ENCODE measurements at places on chromosomes 5 and 9.

DNA sequence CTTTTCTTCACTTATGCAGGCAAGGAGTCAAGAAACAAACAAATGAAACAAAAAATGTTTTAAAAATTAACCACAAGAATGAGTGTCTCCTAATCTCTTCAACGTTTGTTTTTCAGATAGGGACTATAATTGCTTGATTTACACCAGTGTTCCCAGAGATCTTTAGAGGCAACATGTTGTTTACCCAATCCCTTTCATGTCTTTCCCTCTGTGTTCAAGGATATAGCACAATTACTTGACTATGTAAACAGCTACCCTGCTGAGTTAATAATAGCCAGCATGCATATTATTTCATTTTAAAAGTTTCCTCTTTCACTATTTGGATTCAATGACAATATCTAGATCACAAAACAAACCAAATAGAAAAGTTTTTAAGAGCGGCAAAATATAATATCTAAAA is 25.1 kb upstream of the SHISAL2B start:
- DNase-seq, result no peak

DNA sequence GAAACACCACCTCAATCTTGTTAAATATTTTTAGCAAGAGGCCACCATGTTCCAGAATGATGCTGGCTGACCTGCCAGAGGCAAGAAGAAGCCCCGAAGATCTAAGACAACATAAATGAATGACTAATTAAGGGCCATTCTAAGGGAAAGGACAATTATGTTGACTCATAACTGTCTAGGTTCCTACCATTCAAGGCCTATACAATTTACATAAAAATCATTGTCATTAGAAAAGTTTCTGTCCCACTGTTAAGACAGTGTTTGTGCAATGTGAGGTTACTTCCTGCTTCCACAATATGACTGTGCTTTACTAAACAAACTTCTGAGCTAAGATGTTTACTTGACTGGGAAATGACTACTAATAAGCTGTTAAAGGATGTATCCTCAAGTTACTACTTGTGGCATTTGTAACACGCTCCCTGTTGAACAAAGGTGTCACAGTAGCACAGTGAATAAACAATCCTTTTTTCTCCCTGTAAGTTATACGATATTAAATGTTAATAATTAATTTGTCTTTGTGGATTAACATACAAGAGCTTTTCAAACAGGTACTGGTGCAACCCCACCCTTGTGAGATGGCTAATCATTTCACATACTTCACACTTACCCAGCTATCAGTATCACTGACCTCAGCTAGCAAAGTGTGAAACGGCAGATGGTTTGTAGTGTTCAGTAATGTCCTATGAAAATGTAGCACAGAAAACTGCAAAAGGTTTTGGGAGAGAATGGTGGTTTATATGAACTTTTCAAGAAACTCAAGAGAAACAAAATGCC is 195.8 kb downstream of the EFNA5 start:
- DNase-seq, result peak; percentile 68

- peak; percentile 95 for DNase-seq
Observed at GRCh38 chr5:158967541-158967940, 132.2 kb downstream of the EBF1 start.

DNA sequence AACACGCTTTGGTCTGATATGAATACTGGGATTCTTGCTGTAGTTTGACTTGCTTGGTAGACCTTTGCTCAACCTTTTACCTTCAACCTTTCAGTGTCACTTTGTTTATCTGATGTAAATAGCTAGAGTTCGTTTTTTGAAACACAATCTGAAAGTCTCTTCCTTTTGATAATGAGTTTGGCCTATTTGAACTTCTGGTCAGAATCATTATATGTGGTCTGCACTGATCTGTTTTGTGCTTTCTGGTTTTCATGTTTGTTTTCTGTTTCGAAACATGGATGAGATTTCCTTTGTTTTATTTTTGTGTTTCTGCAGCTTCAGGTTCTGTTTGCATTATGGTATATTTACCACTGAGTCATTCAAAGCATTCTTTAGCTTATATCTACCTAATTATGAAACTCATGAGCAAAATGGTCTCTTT is 217.5 kb downstream of the GABBR2 start:
- no peak for DNase-seq

DNA sequence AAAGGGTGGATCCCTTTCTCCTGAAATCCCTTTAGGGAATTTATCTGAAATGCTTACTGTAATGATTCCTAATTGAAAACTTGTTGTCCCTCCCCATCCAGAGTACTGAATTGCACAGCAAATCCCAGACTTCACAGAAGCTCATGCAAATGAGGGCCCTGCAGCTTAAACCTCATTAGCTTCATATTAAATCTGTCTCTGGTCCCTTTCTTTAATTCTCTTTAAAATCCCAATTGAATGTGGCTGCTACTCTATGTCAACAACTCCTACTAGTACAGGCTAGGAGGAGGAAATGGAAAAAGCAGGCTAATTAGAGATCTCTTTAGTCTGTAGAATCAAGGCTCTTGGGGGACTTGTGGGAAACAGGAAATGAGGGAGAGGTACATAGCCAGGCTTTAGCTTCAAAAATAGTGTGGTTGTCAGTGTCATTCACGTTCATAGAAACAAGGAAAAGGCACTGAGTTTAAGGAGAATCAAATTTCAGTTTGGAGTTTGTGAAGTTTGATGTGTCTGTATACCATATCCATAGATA is 191.3 kb upstream of the PRDM9 start:
- DNase-seq, result no peak

GRCh38 chr5:109718216-109718615 is 28.5 kb downstream of the MAN2A1 start:
- no peak for DNase-seq

GRCh38 chr9:135326633-135327152 is 152.9 kb upstream of the PPP1R26 start:
- no peak for DNase-seq

DNA sequence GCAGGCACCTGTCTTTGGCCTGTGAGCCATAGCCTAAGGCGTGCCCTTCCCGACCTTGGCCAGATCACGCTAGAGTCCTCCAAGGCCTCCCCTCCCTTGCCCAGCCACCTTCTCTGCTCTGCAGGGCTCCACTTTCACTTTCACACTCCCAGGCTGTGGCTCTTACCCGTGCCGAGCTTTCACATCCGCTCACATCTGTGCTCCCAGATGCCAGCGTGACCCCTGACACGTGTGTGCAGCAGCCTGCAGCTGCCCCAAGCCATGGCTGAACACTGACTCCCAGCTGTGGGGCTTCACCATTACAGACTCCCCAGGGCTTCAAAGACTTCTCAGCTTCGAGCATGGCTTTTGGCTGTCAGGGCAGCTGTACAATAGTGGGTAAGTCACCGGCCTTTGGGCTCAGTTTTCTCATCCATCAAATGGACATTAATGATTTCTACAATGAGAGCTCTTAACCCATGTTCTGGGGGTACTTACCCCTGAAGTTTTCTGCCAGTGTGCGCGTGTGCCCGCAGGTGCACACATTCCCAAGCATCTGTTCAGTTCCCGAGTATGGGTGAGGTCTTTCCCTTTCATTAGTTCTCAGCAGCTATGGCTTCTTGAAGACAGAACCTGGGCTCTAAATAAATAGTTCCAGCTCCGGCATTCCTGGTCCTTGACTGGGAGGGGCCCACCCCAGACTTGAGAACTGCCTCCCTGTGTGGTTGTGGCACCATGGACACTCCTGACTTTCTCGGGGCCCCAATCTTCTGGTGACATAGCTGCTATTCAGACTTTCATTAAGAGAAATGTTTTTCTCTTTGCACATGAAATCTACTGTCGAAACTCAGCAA is 118.6 kb downstream of the RGS3 start:
- DNase-seq, result peak; percentile 95

GRCh38 chr9:79877943-79878602 is 306.3 kb downstream of the TLE4 start:
- DNase-seq, result peak; percentile 83

GRCh38 chr9:89494199-89494598 is 3.7 kb downstream of the SEMA4D start:
- no peak for DNase-seq

GRCh38 chr5:78792345-78793055 is 143.9 kb upstream of the LHFPL2 start:
- no peak for DNase-seq

DNA sequence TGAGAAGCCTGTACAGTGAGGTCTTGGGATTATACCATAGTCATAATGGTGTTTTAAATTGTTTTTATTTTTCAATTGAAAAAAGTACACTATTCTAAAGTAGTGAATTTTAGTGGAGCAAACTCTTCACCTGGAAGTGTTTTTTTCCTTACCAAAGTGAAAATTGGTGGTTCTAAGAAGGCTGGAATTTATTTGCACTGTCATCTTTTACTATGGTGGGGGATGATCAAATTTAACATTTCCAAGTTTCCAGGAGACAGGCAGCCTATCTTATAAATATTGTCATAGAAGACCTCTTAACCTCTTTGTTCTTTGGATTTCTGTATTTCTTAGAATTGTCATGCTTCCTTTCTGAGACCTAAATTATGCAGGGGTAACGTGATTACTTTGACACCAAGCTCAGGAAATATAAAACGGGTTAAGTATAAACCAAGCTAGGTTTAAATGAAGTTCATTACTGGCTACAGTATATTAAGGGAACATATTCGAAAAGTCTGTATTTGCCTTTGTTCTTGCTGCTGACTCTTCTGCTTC is 20.2 kb downstream of the NDFIP1 start:
- no peak for DNase-seq

DNA sequence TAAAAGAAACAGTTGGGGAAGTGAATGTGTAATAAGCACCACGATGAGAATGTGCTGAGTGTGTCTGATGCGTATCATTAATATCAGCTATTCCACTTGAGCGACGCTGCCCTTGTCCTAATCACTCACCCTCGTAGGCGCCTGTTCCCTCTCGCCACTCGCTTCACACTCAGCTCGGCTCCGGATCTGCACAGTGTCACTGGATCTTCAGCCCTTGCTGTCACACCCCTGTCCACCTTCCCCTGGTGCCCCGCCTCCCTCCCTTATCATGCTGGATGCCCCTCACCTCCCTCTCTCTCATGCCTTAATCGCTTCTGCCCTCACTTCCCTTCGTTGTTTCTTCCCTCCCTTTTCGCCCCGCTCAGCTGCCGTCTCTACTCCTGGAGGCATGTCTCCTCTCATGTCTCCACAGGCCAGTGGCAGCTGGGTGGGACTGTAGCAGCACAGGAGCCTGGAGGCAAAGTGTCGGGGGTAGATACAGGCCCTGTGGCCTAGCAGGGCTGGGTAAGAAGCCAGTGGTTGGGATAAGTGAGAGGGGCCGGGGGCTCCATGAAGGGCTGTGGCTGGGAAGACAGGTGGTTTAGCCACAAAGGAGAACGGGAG is 43.5 kb downstream of the ANKDD1B start:
- DNase-seq, result no peak

DNA sequence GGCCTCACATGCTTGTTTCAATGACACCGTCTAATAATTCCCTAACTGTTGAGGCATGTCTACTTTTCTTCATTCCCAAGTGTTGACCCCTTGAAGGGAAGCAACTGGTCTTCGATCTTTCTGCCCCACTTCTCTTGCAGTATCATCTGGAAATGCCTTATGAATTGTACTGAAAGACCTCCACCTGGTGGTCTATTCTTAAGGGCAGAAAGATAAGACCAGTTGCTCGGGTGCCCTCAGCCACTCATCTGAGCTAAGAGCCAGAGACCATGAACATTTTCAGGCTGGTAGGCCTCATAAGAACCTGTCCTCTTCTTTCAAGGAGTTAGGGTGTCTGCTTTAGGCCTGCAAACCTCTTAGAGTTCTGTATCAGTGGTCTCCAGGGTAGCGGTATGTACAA is 542.5 kb downstream of the CTNND2 start:
- no peak for DNase-seq

GRCh38 chr5:81151546-81151945 is 81.6 kb upstream of the CKMT2 start:
- DNase-seq, result no peak

DNA sequence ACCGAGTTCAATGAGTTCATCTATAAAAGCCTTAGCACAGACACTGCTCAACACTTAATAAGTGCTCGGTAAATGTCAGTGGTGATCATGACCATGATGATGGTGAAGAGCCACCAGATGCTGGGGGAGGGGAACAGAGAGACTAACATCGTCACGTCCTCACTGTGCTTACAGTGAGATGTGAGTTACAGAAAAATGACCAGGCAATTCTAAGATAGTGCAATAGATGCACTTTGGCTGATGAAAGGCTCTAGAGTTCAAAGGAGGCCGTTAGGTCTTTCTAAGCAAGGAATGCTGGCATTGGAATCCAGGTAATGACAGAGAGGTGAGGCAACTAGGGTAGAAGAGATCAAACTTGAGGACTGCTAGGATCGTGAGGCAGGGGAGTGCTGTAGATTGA is 36.7 kb downstream of the ARL15 start:
- no peak for DNase-seq

- no peak for DNase-seq
Observed at GRCh38 chr9:22528485-22528884, 81.9 kb downstream of the DMRTA1 start.

DNA sequence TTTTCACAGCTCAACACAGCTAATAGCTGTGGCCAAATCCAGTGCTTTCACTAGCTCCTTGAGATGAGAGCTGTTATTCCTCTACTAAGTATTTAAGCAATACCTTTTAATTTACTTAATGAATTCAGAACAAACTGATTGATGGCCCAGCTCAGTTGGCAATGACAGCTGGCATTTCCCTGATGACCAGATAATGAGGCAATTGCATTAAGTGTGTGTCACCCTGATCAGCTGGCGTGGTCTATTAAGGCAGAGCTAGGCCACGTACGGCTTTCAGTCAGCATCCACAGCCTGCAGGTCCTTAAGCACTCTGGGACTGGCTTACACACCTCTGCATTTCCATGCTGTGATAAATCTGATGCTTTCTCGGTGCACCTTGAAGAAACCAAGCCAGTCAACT is 34.4 kb downstream of the TTLL11 start:
- DNase-seq, result no peak

DNA sequence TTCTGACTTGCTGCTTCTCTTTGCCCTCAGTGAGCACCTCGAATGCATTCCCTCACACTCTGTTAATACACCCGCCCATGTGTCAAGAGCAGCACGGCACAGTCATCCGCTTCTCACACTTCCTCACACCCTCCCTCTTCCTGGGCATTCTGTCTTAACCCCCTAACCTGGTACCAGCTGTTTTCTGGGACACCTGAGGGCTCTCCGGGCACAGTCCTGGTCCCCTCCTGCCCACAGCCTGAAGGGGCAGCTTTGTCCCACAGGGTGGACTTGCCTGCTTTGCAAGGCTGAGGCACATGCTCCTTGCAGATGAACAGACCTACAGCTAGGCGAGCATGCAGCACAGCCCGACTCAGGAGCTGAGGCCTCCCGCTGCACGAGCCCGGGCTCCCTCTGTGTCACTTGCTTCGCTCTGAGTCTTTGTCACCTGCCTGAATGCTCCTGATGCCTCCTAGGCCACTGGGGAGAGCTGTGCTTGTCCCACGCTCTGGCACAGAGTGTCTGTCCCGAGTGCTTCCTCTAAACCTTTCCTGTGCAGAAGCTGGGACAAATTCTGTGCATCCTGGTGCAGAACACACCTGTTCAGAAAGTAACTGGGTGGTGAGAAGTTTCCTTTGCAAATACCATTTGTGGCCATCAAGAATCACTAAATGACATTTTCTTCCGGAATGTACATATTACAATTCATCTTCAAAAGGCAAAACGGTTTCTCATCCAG is 47.8 kb downstream of the AHRR start:
- DNase-seq, result peak; percentile 37
